NCI-H1694 (cell line): ENCODE measurements at places on chromosomes 5 and 9.

- DNase-seq, result no peak
Observed at GRCh38 chr5:16809010-16809394, 127.1 kb downstream of the MYO10 start.

GRCh38 chr5:18772475-18772874 lies 1138.2 kb downstream of the TAF11L14 start:
- no peak for DNase-seq

DNA sequence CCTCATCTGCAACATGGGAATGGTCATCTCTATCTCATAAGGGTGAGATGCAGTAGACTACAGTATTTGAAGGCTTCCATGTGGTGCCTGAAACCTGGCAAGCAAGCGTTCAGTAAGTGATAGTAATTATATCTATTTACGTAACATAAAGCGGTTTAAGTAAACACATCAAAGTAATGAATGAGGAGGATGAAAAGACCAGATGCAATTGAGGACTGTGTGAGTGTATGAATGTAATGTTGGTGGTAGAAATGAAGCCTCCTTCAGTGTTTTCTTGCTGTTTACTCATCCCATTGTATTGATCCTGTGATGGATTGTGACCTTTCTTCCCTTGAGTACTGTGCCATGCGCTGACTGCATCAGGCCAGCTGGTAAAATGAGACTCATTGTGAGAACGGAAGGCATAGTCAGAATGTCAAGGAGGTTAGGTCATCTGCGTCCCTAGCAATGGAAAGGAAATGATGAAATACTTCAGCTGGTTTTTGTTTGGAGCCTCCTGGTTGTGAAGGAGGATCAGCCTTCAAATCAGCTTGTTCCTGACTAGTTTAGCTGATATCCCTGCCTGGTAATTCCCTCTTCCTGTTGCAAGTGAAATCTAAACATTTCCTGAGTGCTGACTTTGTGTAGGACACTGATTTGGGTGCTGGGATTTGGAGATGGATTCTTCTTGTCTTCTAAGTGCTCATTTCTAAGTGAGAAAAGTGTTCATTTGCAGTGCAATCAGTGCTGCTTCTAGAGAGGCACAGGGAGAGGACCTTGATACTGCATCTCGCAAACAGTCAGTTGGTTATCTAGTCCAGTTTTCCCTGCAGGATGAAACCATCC lies 35.6 kb downstream of the TNFSF8 start:
- no peak for DNase-seq

- no peak for DNase-seq
Observed at GRCh38 chr5:159504857-159505304, 174.6 kb upstream of the IL12B start.

DNA sequence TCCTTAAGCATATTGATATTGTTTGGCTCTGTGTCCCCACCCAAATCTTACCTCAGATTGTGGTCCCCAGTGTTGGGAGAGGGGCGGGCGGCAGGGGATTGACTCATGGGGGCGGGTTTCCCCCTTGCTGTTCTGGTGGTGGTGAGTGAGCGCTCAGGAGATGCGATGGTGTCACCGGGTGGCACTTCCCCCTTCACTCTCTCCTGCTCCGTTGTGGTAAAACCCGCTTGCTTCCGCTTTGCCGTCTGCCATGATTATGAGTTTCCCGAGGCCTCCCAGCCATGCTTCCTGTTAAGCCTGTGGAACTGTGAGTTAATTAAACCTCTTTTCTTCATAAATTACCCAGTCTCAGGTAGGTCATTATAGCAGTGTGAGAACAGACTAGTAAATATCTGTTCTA lies 229.1 kb downstream of the IRX2 start:
- DNase-seq, result no peak
